ENCODE measurements at places on chromosomes 3 and 15. TPM values are rescaled to one million over a fixed set of nuclear protein-coding genes. Genes with fewer than 3 reads are reported as not detected.

GRCh38 chr3:57963811-57964346 lies 44.3 kb upstream of the FLNB start:
- DNase-seq, result no peak

DNA sequence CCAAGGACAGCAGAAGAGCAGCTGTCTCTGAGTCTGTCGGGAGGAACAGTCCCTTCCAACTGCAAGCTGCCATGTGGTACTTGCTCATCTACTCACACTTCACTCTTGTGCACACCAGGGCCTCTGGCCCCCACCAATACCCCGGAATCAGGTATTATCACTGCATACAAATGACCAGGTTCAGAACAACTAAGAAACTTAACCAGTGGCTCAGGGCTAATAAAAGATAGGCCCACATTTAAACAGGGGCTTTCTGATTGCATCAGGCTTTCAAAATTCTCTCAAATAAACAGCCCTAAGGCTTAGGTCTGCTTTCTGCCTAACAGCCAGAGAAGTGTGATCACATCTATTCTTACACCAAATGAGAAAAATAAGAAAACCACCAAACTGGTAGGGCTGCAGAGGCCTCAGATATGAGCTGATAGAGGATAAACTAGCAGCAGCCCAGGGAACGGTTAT lies 20.7 kb downstream of the CCDC12 start:
- DNase-seq, result no peak

DNA sequence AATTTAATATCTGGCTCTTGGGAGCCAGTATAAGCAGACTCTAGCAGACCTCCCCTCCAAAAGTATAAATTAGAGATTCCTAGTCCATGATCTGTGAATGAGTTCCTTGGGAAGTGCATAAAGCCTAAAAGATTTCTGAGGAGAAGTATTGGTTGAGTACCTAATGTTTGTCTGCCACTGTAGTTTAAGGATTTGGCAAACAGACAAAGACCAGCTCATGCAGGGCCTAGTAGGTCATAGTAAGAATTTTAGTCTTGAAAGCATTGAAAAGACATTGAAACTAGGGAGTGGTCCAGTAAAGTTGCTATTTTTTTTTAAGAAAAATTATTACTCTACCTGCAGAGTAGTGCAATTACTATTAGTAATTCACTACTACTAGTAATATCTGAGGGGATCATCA lies 67.5 kb downstream of the SPRED1 start:
- DNase-seq, result no peak

DNA sequence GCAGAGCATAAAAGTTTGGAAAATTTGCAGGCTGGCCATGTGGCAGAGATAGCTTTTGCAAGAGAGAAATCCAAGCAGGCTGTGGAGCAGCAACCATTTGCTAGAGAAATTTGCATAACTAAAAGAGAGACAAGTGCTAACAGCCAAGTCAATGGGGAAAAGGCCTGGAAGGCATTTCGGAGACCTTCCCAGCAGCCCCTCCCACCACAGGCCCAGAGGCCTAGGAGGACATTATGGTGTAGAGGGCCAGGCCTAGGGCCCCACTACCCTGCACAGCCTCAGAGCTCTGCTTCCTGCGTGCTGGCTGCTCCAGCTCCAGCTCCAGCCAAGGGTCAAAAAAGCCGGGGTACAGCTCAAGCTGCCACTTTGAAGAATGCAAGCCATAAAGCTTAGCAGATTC lies 82.7 kb downstream of the MYO5A start:
- no peak for DNase-seq

DNA sequence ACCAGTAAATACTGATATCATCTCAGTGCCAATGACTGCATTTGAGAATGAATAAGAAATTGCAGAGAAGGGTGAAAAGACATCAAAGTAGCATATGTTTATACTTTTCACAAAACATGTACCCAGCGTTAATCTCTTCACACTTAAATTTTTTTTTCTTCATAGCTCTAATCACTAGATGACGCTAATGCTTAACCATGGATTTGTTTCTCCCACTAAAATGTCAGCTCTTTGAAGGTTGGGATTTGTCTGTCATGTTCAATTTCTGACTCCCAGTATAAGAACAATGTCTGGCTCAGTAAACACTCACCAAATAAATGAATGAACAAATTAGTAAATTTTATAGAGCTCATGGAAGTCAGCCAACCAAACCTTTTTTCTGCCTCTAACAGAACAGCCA lies 78.3 kb upstream of the LMCD1 start:
- no peak for DNase-seq

ENTPD3 gene
- polyA plus RNA-seq, result not detected

DNA sequence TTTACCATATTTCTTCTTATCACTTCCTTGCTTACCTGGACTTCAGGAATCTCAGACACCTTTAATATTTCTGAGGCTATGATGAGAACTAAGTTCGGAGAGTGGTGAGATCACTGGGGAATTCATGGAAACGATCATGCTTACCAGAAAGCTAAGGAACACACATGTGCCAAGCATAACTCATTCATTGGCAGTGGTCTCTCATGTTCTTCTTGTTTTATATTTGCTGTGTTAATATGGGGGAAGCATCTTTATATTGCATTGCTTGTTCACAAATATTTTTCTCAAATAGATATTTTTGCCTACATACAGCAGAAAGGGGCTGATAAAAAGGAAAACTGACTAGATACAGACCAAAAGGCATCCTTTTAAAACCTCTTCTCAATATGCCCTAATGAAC lies 55.8 kb downstream of the COL6A6 start:
- DNase-seq, result no peak

ADAMTSL3 gene
- polyA plus RNA-seq, result not detected

DNA sequence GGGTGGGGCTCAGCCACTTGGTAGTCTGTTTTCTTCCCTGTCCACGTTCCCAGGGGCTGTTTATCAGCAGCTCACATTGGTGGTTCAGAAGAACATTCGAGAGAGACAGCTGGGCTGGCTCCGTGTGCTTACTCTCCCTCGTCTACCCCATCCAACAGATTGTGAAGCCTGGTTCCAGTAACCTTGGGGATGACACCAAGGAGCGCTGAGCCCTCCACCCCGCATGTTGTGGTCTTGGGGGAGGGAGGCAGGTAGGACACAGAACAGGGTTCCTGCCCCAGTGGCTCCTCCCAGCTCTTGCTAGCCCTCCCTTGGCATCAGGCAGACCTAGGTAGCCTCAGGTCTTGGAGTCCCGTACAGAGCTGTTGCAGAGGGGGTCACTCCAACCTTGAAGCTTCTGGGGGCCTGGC lies 33.1 kb downstream of the KLF13 start:
- DNase-seq, result no peak

GRCh38 chr3:69865925-69866679 lies 126.8 kb downstream of the MITF start:
- DNase-seq, result no peak

MESP2 gene
- polyA plus RNA-seq, result not detected

ZPLD1 gene
- not detected for polyA plus RNA-seq
